Activated gamma-delta T cell treated with Interleukin-2 at 50 U/mL for 16 hours (primary cell): ENCODE measurements at places on chromosomes 2 and 18.

- DNase-seq = no peak
These were observed 520.6 kb downstream of the METTL4 start for GRCh38 chr18:2050702-2051201.

DNA sequence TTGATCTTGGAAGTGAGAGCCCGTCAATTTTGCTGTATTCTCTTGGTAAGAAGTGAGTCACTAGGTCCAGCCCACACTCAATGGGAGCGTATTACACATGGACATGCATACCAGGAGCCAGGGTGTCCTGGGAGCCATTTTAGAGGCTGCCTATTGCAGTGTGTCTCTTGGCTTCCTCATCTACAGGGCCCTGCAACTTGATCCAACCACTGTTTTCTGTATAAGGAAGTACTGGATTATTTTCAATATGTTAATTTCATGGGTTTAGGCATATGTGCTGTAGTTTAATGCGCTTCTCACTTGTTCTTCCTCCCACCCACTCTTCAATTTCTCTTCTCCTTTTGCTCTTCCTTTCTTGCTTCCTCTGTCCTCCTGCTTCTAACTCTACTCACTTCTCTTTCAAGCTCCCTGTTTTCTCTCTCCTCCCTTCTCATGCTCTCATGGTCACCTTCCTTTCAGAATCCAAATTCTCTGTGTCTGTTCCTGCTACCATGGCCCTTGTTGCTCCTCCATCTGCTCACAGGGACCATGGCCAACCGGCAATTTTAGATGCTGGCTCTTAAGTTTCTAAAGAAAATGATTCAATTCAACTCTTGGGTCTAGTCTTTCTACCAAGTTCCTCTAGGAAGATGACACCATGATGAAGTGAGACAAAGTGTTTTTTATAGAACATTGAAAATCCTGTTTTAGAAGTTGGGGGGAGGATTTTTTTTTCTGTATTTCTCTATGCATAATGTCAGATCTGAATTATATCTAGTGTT, 152.0 kb upstream of the ZEB2 start:
- DNase-seq = no peak

- no peak for DNase-seq
These were observed 35.7 kb upstream of the SIX2 start for GRCh38 chr2:45044916-45045315.

DNA sequence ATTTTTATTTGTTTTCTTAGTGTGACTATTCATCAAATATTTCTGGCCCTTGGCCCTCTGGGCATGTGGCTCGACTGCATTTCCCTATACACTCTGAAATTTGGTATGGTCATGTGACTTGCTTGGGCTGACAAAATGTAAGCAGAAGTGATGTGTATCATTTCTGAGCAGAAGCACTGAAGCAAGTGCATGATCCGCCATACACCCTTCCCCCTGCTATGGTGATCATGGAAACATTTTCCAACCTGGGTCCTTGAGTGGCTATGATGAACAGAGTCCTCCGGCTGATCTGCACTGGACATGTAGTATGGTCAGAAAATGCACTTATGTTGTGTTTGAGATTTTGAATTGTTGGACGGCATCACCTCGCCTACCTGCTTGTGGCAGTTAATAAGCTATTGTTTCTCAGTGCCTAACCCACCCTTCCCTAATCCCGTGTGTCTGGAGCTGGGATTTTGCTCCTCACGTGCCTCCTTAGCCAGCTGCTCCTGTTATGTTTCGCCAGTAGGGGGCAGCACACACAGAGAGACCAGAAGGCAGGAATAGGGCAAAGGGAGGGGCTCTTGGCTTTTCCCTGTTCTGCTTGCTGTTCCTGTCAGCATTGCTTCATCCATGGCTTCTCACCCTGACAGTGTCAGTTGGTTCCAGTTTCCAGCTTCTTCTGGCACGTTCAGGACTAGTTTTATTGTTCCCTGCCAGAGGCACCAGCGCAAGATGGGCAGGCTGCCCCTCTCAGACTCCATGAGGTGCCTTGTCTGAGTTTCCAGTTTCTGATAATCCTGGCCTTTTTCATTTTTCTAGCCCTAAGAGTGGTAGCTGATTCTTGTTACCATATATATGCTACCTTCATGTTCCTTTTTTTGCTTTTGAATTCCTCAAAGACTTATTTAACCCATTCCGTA, 207.4 kb downstream of the ARL6IP6 start:
- DNase-seq = no peak

DNA sequence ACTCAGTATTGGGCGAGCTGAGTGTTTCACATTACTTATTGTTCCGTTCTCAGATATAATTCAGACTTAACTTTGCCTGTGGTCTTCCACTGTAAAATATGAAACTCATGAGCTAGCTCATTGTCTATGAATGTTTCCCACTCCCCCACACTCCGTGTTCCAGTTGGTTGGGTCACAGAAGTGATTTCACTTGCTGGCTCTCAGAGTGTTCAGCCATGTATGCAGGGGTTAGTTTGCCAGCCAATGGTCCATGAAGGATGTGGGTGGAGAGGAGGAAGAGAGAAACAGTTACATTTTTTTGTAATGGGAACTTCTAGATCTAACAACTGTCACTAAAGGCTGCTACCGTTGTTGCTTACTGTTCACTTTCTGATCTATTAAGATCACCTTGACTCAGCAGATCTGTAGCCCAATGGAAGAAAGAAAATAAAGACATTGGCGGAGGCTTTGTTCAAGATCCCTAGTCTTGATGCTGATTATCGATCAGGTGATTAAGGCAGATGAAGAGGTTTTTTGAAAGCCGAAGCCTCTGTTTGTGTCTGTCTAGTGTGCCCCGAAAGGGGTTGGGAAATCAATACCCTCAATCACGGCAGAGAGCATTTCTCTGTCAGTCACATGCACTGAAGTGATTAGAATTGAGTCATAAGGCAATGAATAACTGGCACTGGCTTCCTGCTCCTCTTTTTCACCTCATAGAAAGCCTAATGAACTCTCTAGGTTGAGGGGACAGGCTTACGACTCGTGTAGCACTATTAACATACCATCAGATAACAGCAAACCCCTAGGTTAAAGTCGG, 279.7 kb upstream of the FIGN start:
- DNase-seq = no peak

DNA sequence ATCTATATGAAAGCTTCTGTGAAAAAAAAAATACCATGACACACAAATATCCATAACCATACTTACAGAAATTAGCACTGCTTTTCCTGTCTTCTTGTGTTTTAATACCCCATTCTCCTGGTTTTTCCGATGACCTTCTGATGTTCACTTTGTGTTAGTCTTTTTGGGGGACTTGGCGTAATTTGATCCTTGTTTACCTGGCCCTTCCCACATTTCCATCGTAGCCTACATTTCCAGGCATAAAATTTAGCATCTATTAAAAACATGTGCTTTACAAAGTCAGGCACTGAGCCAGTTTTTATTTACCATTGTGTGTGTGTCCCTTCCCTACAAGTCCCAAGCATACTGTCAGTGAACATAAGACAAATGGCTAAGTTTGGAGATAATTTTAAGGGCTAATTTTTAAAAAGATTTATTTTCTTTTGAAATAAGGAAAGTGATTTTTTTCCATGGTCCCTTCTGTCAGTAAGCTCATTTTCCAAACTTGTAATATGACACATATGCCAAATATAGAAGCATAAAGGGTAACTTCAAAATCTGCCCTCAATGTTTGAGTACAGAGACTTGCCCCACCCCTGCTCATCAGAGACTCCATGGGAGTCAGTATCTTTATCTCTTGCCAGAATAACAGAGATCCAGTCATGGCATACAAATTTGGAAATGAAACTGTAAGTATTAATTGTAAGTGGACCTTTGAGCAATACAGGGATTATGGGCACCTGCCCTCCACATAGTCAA, 27.3 kb downstream of the SESTD1 start:
- DNase-seq = no peak

DNA sequence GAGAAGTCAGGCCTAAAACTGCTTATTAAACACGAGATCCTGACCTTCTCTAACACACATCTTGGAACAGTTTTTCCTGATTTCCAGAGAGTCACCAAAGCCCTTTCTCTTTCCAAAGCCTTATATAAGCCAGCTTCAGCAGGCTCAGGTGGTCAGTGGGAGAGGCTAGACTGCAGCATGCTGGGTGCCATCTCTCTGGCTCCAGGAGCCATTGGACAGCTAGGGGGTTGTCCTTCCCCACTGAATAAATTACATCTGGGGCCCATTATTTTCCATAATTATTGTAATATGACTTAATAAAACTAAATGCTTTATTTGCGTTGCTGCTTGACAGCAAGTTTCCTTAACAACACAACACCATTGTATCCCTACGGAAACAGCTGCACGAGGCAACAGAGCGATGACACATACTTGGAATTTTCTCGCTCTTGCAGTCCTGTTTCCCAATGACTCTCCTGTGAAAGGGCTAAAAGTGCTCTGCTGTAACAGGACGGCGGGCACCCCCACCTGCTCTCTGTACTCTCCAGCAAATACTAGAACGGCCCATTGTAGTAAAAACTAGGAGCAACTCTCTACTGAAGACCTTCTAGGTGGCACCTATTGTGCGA, 160.6 kb downstream of the RNF144A start:
- DNase-seq = no peak

DNA sequence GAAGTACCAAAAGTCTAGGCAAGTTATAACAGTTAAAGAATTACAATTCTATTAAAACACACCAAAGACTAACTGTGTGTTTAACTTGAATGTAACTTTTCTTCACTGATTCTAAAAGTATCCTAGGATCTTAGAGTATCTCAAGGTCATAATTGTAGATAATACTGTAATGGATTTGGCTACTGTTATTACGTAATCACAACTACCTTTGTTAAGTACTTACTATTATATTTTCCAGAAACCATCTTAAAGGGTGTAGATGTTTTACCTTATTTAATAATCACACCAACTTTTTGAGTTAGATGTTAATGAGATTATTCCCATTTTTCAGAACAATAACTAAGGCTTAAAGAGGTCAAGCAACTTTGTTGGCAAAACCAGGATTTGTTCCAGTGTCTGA, 161.3 kb upstream of the REG3A start:
- no peak for DNase-seq

DNA sequence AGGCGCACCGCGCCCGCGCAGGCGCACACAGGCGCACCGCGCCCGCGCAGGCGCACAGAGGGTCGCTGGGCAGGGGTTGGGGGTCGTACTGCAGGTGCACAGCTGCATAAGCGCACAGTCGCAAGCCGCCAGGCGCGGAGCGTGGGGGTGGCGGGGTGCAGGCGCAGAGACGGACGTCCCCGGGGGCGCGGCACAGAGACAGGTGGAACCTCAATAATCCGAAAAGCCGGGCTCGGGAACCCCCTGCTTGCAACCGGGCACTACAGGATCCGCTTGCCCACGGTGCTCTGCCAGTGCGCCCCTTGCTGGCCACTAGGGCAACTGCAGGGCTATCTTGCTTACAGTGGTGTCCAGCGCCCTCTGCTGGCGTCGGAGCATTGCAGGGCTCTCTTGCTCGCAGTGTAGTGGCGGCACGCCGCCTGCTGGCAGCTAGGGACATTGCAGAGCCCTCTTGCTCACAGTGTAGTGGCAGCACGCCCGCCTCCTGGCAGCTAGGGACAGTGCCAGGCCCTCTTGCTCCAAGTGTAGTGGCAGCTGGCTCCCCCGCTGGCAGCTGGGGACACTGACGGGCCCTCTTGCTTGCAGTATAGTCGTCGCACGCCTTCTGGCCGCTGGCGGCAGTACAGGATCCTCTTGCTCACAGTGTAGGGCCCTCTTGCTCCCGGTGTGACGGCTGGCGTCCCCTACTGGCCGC, 34.9 kb downstream of the FAM110C start:
- DNase-seq = peak; percentile 55
